Smooth muscle cell of the pulmonary artery (primary cell): ENCODE measurements at places on chromosomes 1 and 21. TPM values are rescaled to one million over a fixed set of nuclear protein-coding genes. Genes with fewer than 3 reads are reported as not detected.

ADAMTS5 gene
- 2.1 and 14.7 TPM in 2 replicates for total RNA-seq

CRP gene
- total RNA-seq = not detected in 2 replicates

CLDN17 gene
- total RNA-seq = not detected in 2 replicates

ANGPTL7 gene
- not detected in 2 replicates for total RNA-seq
